ENCODE measurements at places on chromosomes 11 and 22.

DNA sequence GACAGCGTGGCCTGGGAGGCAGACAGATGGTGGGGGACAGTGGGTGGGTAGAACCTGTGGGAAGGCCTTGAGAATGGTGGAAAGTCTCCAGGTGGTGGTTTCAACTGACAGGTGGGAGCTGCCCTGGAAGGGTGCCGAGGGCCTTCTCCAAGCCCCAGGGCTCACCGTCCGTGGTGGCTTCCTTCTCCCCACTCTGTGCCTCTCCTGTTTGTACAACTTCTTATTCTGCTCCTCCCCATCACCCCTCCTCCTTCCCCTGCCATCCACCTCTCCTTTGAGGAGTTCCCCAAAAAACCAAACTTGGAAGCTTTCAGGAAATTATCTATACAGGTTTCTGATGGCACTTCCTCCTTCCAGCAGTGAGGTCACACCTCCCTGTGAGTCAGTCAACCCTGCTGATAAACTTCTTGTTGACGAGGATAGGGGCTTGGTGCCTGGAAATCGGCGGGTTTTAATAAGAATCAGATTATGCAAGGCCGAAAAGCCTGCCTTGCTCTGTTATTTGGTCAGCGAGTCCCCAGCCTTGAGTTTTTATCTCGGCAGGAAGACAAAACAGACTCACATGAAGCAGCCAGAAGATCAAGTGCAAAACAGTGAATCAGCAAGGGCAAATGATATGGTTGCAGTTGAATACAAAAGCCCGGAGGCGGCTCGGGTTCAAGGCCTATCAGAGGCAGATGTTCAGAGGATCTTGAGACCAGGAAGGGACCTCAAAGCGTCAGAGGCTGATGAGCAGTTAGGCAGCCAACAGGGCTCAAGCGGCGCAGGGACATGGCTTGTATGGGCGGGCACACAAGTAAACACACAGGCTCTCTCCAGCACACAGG, 9.5 kb upstream of the ST3GAL4 start:
- no peak for DNase-seq

GRCh38 chr11:111344032-111344431, 35.0 kb downstream of the POU2AF1 start:
- no peak for DNase-seq

DNA sequence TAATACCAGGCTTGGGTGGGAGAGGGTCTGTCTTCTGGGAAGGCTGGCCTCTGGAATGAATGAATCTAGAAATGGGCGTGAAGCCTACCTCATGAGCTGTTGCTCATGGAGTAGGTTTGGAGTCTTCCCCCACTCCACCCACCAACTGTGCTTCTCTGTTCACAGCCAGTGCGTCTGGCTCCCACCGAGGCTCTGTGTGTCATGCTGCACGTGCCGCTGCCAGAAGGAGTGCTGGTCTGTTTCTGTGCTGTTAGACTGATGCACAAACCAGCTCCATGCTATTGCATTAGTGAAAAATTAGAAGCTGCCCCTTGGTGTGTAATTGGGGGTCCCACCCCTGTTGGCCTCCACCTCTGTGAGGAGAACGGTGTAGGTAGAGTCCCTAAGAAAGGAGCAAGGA, 132.3 kb upstream of the PARVA start:
- DNase-seq, result no peak

DNA sequence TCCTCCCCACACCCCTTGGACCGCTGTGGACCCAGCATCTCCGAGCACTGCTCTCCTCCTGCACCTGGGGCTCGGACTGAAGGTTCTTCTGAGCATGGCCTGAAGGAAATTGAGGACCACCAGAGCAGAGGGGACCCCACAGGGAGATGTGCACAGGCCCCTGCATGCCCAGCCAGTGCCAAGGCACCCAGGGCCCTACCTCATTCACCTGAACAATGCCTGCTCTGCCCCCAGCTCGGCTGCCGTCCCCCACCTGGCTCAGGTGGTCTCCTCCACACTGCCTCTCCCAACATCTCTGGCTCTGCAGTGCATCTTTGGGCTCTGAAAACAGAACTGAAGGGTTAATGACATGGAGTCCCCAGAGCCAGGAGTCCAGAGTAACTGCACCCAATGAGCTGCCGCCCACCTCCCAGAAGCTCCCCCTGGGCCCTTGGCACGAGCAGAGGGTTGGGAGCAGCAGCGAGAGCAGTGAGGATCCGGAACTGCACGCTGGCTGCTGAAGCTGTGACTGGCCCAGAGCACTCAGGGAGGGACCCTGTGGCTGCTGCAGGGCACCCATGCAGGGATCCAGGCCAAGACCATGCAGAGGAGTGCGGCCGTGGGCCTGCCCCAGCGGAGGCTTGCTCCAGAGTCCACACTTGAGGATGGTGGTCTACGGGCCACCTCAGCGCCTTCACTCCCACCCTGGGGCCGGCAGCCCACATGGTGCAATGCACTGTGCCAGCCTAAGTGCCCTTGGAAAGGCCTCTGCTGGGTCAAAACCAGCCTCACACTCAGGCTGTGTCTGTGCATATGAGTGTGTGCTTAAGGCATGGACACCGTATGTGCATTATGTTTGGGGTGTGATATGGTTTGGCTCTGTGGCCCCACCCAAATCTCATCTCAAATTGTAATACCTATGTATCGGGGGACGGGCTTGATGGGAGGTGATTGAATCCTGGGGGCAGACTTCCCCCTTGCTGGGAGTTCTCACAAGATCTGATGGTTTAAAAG, 686.1 kb downstream of the TBC1D22A start:
- no peak for DNase-seq

- no peak for DNase-seq
Observed at GRCh38 chr11:12900496-12900895, 108.6 kb upstream of the RASSF10 start.

DNA sequence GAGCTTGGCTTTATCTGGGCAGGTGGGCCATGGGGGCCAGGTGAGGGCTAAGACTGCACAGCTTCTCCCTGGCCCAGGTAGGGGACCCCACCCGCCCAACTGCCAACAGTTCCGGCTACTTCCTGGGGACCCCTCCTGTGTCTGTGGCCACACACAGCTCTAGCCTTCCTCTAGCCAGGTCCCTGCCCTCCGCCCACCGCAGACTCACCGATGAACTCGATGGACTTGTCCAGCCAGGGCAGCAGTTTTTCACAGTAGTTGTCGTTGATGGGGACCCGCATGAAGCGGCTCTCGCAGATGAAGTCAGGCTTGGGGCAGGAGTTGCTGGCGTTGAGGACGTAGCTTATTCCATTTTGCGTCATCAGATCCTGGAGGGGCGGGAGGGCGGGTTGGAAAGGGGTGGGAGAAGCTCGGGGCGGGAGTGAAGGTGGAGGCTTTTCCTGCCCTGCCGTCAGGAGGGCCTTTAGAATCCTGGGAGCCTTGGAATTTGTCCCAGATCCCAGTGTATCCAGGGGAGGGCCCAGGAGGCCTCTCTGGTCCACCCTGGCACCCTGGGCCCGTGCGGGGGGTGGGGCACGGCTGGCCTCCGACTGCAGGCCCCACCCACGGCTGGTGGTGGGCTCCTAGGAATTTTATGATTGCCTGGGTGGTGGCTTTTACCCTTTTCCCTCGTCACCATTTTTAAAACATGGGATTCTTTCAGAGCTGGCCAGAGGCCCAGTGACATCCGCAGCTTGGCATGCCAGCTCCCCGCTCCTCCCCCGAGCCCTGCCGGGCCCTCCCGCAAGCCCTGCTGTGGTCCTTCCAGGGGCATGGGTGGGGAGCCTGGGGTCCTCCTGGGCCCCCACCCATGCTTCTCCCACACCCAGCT, 13.9 kb downstream of the DUSP8 start:
- no peak for DNase-seq

- DNase-seq, result no peak
Observed at GRCh38 chr11:80838153-80838552, 1397.3 kb upstream of the TENM4 start.

DNA sequence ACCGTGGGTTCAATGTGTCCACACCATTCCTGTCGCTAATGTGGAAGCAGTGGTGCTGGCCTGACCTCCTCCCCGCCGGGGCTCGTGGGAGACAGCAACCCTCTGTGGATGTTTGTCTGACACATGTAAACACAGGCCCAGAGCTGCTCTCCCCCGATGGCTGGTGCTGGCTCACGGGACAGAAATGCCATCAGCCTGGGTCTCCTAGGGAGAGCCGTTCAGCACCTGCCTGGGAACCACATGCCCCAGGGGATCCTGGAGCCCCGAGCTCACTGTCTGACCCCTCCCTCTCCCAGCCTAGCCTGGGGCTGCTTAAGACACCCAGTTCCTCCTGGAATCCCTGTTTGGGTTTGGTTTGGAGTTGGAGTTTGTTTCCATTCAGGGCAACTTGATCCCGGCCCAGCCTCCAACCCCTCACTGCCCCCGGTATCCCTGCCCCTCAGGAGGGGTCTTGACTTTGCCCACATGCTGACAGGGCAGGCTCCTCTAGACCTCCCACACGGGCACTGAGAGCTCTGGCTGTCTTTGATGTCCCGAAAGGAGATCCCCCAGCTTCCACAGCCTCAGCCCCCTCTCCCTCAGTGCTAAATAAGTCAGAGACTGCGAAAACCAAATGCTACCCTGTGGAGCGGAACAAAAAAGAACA, 50.9 kb upstream of the WNT11 start:
- no peak for DNase-seq

DNA sequence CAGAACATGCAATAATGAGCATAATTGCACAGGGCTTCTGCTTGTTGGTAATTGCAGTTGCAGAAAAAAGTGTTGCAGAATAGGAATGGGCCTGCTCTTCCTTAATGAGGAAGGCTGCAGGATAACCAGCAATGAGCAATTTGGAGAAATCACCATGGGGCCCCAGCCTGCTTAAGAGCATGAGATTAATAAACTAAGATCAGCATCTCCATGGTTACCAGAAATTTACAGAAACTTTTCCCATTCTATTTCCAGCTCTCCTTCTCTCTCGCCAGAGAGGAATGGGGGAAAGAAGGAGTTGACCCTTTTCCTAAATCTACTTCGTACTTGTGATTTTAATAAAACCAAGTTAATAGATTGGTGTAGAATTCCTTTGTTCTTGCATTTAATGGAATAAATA, 80.9 kb upstream of the CSNK2A3 start:
- no peak for DNase-seq

- DNase-seq, result no peak
Observed at GRCh38 chr11:56013805-56014204, 13.6 kb upstream of the OR5AS1 start.

- DNase-seq, result no peak
Observed at GRCh38 chr11:34671946-34672345, 51.1 kb downstream of the EHF start.

- no peak for DNase-seq
Observed at GRCh38 chr22:28229566-28230485, 310.8 kb upstream of the PITPNB start.

GRCh38 chr11:3944198-3944597, 88.7 kb downstream of the STIM1 start:
- DNase-seq, result no peak

GRCh38 chr11:37336401-37336800, 738.4 kb upstream of the RAG2 start:
- no peak for DNase-seq

DNA sequence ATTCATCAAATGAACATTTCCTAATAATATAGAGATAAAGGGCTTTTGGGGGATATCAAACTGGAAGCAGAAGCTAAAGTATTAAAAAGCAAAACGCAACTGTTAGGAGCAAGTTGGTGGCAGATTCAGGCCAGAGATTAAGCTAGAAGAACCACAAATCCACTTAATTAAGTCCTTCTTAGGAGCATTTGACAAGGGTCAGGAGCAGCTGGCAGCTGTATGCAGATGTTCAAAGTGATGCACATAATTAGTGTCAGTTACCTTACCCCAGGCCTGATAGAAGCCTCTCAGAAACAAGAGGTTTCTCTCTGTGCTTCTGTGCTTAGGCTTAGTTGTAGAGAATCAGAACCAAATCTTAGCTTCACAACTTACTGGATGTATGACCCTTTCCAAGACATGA, 546.5 kb upstream of the ANO5 start:
- DNase-seq, result no peak

- DNase-seq, result no peak
Observed at GRCh38 chr11:15622231-15622890, 507.6 kb downstream of the INSC start.

DNA sequence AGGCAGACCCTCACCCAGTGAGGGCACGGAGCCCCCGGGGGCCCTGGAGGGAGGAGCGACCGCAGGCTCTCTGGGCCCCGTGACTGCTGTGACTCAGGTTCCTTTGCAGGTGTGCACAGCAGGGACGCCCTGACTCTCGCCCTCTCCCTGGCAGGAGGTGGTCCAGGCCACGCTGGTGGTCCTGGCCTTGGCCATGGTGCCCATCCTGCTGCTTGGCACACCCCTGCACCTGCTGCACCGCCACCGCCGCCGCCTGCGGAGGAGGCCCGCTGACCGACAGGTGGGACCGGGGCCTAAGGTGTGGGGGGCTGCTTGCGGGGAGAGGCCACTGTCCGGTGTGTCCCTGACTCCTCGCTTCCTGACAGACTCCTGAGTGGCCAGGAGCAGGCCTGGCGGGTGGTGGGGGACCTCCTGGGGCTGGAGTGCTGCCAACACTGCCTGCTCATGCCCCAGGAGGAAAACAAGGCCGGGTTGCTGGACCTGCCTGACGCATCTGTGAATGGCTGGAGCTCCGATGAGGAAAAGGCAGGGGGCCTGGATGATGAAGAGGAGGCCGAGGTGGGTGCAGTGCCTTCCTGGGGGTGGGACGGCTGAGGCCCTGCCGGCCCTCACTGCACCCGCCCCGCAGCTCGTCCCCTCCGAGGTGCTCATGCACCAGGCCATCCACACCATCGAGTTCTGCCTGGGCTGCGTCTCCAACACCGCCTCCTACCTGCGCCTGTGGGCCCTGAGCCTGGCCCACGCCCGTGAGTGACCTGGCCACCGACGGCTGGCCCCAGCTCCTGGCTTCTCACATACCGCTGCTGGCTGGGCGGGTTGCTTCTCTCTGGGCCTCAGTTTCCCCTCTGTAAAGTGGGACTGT, 10.9 kb downstream of the TCIRG1 start:
- DNase-seq, result no peak

- DNase-seq, result no peak
Observed at GRCh38 chr11:113278925-113279324, 35.5 kb upstream of the TTC12 start.

- no peak for DNase-seq
Observed at GRCh38 chr11:19890308-19890707, 177.7 kb downstream of the NAV2 start.

DNA sequence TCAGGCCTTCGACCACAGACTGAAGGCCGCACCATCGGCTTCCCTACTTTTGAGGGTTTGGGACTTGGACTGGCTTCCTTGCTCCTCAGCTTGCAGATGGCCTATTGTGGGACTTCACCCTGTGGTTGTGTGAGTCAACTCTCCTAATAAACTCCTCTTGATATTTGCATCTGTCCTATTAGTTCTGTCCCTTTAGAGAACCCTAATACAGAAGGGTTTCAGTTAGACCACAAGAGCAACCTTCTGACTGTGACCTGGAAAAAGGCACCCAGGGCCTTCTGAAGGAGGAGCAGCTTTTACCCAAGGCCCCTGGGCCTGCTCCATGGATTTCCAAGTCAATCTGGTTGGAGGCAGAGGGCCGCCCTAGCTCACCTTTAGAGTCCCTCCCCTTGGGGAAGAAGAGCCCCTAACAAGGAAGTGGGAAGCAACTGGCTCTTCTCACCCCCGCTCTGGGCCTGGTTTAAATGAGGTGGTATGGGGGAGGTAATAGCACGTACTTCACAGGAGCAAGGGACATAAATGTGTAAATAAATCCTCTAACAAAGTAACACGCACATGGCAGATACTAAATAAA, 11.2 kb upstream of the CHST1 start:
- DNase-seq, result no peak

Data from NCI-H1436 (cell line).